ENCODE measurements at places on chromosomes 16 and 17. TPM values are rescaled to one million over a fixed set of nuclear protein-coding genes. Genes with fewer than 3 reads are reported as not detected.

DNA sequence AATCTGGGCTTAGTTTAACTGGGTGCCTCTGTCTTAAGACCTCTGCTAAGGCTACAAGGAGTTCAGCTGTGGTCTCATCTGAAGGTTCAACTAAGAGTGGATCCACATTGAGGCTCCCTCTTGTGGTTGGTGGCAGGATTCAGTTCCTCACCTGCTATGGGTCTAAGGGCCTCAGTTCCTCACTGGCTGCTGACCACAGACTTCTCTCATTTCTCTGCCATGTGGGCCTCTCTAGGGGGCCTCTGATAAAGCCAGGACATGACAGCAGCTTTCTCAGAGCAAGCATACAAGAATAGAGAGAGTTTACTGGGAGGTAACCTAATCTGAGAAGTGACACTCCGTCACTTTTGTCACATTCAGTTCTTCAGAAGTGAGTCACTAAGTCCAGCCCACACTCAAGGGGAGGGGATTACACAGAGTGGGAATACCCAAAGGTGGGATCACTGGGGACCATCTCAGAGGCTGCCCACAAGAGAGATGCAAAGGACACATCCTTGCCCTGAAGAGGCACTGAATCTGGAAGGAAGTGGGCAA lies 19.2 kb upstream of the ABAT start:
- H3K4me1 ChIP-seq, result no peaks in the 10 kb centered on the region
- no peak overlapping the region for H3K4me3 ChIP-seq
- H3K27me3 ChIP-seq, result no peaks in the 10 kb centered on the region
- no peak overlapping the region for H3K27ac ChIP-seq
- H3K36me3 ChIP-seq, result no peaks in the 10 kb centered on the region
- DNase-seq, result no peak

- H3K27ac ChIP-seq, result peak overlapping the region; percentile 86
- H3K4me1 ChIP-seq, result peaks cover 24% of the 10 kb centered on the region
- H3K36me3 ChIP-seq, result no peaks in the 10 kb centered on the region
- H3K4me3 ChIP-seq, result peak overlapping the region; percentile 100
Observed at GRCh38 chr17:14068542-14069250, 608 bp upstream of the COX10 start.

DNA sequence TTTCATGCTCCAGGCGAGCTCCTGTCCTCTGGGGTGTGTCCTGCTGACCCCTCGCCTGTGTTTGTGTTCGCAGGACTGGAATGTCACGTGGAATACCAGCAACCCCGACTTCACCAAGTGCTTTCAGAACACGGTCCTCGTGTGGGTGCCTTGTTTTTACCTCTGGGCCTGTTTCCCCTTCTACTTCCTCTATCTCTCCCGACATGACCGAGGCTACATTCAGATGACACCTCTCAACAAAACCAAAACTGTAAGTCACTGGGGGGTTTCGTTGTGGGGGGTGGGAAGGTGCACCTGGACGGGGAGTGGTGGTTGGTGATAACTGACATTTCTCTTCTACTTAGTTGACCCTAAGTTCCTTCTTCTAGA lies 58.3 kb downstream of the ABCC1 start:
- no peak overlapping the region for H3K27ac ChIP-seq
- H3K27me3 ChIP-seq, result no peaks in the 10 kb centered on the region
- H3K4me1 ChIP-seq, result no peaks in the 10 kb centered on the region
- peaks cover 17% of the 10 kb centered on the region for H3K36me3 ChIP-seq

DNA sequence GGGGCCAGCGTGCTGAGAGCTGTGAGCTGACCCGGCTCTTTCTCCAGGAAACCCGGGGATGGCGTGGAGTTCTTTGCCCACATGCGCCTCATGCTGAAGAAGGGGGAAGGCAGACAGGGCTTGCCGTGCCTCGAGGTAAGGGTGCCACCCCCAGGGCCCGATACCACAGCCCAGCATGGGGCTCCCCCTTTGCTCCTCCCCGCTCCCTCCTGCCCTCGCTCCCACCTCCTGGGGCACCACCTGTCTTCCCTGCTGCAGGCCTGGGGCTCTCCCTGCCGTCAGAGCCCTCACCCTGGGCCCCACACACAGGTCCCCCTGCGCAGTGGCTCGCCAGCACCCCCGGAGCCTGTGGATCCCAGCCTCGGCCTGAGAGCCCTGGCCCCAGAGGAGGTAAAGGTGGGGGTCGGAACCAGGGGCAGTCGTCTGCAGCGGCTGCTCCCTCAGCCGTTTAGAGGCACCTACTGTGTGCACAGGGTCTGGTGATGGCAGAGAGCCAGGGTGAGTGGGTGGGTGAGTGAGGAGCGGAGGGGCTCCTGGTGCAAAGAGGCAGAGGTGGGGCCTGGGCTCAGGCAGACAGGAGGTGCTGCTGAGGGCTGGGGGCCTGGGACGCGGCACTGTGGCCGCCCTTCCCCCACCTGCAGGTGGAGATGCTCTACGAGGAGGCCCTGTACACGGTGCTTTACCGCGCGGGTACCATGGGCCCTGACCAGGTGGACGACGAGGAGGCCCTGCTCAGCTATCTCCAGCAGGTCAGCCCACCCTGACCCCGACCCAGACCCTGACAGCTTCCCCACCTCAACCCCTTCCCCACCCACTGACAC lies 5.6 kb downstream of the BAIAP3 start:
- H3K4me3 ChIP-seq, result no peak overlapping the region
- no peaks in the 10 kb centered on the region for H3K36me3 ChIP-seq
- peaks cover 24% of the 10 kb centered on the region for H3K4me1 ChIP-seq
- H3K27ac ChIP-seq, result no peak overlapping the region
- H3K27me3 ChIP-seq, result peaks cover 13% of the 10 kb centered on the region

- H3K36me3 ChIP-seq, result no peaks in the 10 kb centered on the region
- H3K4me1 ChIP-seq, result no peaks in the 10 kb centered on the region
- no peak overlapping the region for H3K4me3 ChIP-seq
- H3K27me3 ChIP-seq, result no peaks in the 10 kb centered on the region
- H3K27ac ChIP-seq, result no peak overlapping the region
Observed at GRCh38 chr16:80707686-80708085, 96.7 kb downstream of the CDYL2 start.

DNA sequence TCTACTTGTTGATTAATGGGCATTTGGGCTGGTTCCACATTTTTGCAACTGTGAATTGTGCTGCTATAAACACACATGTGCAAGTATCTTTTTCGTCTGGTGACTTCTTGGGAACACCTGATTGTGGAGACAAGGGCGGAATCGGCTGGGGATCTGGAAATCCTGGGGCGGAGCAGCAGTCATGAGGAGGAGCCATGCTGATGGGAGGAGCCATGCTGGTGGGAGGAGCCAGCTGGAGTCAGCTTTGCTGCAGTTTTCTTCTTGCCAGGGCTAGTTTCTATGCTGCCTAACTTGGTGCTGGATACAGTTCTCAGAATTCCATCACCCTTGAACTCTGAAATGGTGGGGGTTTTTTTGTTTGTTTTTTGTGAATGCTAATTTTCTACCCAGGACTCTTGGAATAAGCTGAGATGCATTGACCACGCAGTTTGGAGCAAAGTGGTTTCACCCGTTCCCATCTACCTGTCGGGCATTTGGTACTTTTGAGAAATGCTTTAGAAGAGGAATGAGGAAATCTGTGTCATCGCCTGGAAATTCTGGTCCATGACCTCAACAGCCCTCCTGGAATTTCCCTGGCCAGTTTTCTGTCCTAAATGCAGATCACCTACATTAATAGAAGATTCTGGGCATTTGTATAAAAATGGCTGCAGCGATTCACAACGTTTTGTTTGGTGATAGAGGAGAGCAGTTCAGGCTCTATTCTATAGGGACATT lies 217.4 kb upstream of the ZFHX3 start:
- no peak overlapping the region for H3K27ac ChIP-seq
- H3K27me3 ChIP-seq, result no peaks in the 10 kb centered on the region
- no peaks in the 10 kb centered on the region for H3K36me3 ChIP-seq
- H3K4me3 ChIP-seq, result no peak overlapping the region
- DNase-seq, result no peak

- DNase-seq, result peak; percentile 56
- no peaks in the 10 kb centered on the region for H3K36me3 ChIP-seq
- H3K4me1 ChIP-seq, result peaks cover 43% of the 10 kb centered on the region
Observed at GRCh38 chr16:81443688-81444447, 740 bp upstream of the CMIP start.

DNA sequence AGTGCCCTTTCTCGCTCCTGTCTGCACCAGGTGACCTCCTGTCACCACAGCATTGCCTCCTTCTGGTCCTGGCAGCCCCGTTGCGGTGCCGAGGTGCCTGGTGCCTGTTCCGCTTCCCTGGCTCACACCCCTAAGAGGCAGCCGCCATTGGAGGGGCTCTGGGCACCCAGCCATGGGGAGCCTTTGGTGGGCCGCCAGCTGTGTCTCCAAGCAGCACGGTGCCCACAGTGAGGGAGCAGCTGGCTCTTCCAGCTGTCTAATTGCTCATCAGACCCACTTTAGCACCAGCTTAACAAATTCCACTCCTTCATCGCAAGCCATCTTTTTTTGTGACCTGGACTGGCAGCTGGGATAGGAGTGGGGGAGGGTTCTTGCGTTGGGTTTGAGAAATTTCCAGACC lies 276.1 kb downstream of the SNX29 start:
- H3K27ac ChIP-seq, result no peak overlapping the region
- H3K27me3 ChIP-seq, result no peaks in the 10 kb centered on the region
- H3K36me3 ChIP-seq, result no peaks in the 10 kb centered on the region
- DNase-seq, result no peak
- H3K4me1 ChIP-seq, result no peaks in the 10 kb centered on the region
- no peak overlapping the region for H3K4me3 ChIP-seq

GRCh38 chr16:53043986-53044601 lies 8.6 kb downstream of the CHD9NB start:
- DNase-seq, result no peak
- H3K4me3 ChIP-seq, result no peak overlapping the region
- no peak overlapping the region for H3K27ac ChIP-seq
- H3K27me3 ChIP-seq, result no peaks in the 10 kb centered on the region

GRCh38 chr17:7747635-7748071 lies 30.1 kb downstream of the DNAH2 start:
- H3K27ac ChIP-seq, result no peak overlapping the region
- no peaks in the 10 kb centered on the region for H3K36me3 ChIP-seq
- no peaks in the 10 kb centered on the region for H3K27me3 ChIP-seq
- no peak overlapping the region for H3K4me3 ChIP-seq
- DNase-seq, result no peak

DNA sequence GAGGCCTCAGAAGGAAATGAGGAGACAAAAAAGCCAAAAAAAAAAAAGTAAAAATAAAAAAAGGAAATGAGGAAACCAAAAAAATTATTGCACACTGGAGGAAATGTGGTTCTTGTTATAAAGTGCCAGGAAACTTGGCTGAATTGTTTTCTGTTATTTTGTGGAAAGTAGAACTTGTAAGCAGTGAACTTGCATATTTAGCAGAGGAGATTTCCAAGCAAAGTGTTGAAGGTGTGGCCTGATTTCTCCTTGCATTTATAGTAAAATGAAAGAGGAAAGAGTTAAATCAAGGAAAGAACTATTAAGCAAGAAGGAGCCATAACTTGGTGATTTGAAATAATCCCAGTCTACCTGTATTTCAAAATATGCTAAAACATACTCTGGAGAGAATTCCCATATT lies 34.1 kb upstream of the CPPED1 start:
- H3K4me3 ChIP-seq, result no peak overlapping the region
- H3K4me1 ChIP-seq, result no peaks in the 10 kb centered on the region
- H3K27me3 ChIP-seq, result peaks cover 4% of the 10 kb centered on the region
- no peak overlapping the region for H3K27ac ChIP-seq

- H3K4me3 ChIP-seq, result no peak overlapping the region
- no peak for DNase-seq
- H3K27ac ChIP-seq, result no peak overlapping the region
Observed at GRCh38 chr17:72184805-72185204, 64.0 kb downstream of the SOX9 start.

DNA sequence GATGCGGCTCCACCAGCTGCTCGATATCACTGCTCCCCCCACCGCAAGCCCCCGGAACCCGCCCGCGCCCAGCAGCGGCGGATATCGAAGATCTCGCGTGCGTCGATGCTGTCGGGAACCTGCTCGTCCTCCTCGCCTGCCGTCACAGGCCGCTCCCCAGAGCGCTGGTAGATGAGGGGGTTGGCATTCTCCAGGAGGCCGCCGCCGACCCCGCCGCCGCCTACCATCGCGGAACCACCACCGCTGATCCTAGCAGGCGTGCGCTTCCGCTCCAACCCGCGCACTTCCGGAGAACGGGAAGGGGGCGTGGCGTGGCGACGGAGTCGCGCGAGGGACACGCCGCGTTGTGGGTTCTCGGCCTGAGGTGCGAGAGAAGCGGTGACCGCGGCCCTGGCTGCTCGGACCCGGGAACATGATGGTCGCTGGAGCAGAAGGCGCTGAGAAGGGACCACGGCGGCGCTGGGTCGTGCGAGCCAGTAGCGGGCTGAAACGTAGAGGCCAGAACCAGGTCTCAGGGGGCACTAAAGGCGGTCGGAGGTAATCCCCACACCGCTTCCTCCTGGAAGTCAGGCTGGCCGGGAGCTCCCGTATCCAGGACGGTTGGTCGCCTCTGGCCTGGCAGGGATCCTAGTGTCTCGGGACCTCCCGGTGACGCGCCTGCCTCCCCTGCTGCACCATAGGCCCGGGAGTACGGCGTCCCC lies at the start of gene CIAO2B:
Gene CIAO2B (minus strand): TSS at position 265 of the 701 bp plus-strand sequence. CDS start 38 bp downstream, at position 227.
- no peaks in the 10 kb centered on the region for H3K27me3 ChIP-seq
- H3K4me3 ChIP-seq, result peak within 1 kb of the TSS; percentile 91
- peaks cover 34% of the 10 kb centered on the region for H3K4me1 ChIP-seq

DNA sequence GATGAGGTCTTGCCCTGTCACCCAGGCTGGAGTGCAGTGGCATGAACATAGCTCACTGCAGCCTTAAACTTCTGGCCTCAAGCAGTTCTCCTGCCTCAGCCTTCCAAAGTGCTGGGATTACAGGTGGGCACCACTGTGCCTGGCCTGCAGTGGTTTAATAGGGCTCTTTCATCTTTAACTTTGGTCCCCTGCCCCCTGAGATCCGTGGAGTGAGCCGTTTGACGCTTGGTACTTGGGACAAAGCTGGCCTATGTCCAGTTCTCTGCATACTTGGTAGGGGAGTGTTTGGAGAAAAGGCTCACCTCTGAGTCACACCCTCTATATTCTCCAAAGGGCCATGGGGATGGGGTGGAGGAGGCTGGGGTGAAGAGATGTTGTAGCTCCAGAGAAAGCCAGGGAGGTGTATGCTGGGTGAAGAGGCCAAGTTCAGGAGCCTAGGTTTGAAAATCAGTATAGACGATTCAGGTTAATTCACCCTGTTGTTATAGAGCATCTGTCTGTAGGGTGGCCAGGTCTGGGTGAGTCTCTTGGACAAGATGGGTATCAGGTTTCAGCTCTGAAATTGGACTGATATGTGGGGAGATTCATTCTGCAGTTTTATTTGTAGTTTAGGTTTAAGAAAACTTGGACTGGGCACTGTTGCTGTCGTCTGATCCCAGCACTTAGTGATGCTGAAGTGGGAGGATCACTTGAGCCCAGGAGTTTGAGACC lies 17.6 kb downstream of the ABCC1 start:
- no peak overlapping the region for H3K27ac ChIP-seq
- peaks cover 29% of the 10 kb centered on the region for H3K4me1 ChIP-seq
- no peaks in the 10 kb centered on the region for H3K36me3 ChIP-seq
- H3K4me3 ChIP-seq, result no peak overlapping the region

The KRTAP3-1 gene
- total RNA-seq, result not detected

The CDK3 gene
- total RNA-seq, result 5.5 TPM

The SAP30BP gene
- total RNA-seq, result 98.0 TPM

The HIGD1B gene
- not detected for total RNA-seq

The GPR179 gene
- total RNA-seq, result 0.09 TPM

The KCNG4 gene
- not detected for total RNA-seq

The NTN3 gene
- total RNA-seq, result not detected

The TNFRSF17 gene
- not detected for total RNA-seq

The MPO gene
- total RNA-seq, result not detected

The PMFBP1 gene
- 0.15 TPM for total RNA-seq

The CCL16 gene
- total RNA-seq, result not detected

The OR1F1 gene
- not detected for total RNA-seq

The TMEM88 gene
- total RNA-seq, result 5.5 TPM

Data from CD8-positive, alpha-beta memory T cell (primary cell).